ENCODE measurements at places on chromosomes 2 and 18. TPM values are rescaled to one million over a fixed set of nuclear protein-coding genes. Genes with fewer than 3 reads are reported as not detected.

GRCh38 chr2:196284866-196285557 lies 113.6 kb upstream of the STK17B start:
- DNase-seq, result no peak

- DNase-seq, result no peak
Measured at GRCh38 chr2:1976728-1977416, 232.6 kb upstream of the PXDN start.

GRCh38 chr18:26205318-26205717 lies 20.9 kb upstream of the TAF4B start:
- no peak for DNase-seq

DNA sequence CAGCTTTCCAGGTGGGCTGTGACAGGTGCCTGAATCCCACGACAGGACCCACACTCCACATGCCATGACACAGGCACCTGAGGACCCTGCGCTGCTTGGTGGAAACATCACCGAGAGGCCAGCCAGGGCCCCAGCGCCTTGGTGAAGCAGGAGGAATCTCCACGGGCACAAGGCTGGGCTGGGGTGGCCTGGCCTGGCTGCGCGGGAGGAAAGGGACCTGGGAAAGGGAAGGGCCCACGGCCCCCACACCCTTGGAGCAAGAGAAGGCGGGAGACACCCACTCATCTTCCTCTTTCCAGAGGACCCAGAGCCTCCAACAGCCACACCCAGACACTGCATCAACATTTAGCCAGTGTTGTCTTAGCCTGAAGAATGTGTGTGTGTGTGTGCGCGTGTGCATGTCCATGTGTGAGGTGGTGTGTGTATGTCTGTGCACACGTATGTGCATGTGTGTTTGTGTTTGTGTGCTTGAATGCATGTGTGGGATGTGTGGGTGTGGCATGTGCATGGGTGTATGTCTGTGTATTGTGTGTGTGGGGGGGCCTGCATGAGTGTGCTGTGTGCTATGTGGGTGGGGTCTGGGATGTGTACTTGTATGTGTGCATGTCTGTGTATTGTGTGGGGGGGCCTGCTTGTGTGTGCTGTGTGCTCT lies 6.3 kb upstream of the OTOS start:
- no peak for DNase-seq

- DNase-seq, result no peak
Measured at GRCh38 chr18:72407048-72407447, 137.1 kb downstream of the CBLN2 start.

- no peak for DNase-seq
Measured at GRCh38 chr2:111053825-111054515, 66.7 kb upstream of the BCL2L11 start.

- no peak for DNase-seq
Measured at GRCh38 chr2:145741636-145742035, 1221.7 kb upstream of the ZEB2 start.

- peak; percentile 40 for DNase-seq
Measured at GRCh38 chr18:23662309-23663263, at the start of gene ANKRD29. Gene ANKRD29, minus strand, starts transcription at chr18:23662911. Its CDS starts 181 bp downstream, at chr18:23662730.

- no peak for DNase-seq
Measured at GRCh38 chr18:37253394-37254235, 312.0 kb downstream of the CELF4 start.

GRCh38 chr2:198534756-198535155 lies 730.4 kb downstream of the PLCL1 start:
- DNase-seq, result no peak

DNA sequence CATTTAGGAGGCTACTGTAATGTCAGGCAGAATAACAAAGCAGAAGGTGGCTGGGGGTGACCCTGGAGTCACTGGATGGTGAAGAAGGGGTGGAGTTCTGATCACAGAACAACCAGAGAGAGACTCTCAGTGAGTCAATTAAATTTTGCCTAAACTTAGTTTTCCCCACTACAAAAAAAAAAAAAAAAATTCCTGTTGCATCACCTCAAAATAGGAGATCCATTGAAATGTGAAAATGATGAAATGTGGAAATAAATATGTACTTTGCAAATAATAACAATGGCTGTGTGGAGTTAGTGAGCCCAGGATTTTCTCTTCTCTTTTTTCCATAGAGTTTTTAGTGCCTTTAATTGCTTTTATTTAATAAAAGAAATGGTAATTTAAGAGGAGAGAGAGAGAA lies 165.5 kb downstream of the GFPT1 start:
- no peak for DNase-seq

DNA sequence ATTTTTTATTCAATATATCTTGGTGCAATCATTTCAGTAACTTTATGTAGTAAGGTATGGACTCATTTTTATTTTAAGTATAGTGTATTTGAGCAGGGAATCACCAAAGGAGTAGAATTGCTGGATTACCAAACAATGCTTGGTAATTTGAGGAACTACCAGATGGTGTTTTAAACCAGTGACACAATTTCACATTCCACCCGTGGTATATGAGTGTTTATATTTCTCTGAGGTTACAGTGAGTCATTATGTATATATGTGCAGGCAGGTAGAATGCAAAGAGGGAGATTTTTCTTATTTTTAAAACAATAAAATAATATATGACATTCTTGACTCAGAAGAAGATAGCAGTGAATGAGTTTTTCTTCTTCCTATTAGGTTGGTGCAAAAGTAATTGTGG lies 596.9 kb downstream of the DCC start:
- no peak for DNase-seq

DNA sequence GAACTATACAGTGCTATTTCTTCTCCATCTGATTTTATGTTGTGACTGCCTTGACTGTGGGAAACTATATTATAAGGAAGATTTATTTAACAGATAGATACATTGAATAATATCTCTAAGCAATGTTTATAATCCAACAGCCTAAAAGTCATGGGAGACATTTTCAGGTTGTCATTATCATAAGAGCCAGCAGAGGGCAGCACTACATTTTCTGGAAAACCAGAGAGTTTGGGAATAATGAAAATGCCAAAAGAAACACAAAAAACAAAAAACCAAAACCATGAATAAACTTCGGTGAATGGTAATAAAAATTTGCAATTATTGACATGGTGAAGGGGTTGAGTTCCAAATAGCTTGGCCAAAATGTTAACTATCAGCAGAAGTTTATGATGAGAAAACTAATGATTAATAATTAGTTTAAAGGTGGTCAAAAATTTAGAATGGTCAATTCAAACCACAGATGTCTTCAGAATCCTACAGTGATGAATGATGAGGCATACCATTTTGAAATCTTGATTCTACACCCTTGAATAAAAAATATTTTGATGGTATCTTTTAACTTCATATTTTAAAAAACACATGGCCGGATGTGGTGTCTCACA lies 4.7 kb downstream of the EEF1B2 start:
- no peak for DNase-seq

GRCh38 chr2:28951910-28952835 lies 28.9 kb upstream of the TOGARAM2 start:
- no peak for DNase-seq

DNA sequence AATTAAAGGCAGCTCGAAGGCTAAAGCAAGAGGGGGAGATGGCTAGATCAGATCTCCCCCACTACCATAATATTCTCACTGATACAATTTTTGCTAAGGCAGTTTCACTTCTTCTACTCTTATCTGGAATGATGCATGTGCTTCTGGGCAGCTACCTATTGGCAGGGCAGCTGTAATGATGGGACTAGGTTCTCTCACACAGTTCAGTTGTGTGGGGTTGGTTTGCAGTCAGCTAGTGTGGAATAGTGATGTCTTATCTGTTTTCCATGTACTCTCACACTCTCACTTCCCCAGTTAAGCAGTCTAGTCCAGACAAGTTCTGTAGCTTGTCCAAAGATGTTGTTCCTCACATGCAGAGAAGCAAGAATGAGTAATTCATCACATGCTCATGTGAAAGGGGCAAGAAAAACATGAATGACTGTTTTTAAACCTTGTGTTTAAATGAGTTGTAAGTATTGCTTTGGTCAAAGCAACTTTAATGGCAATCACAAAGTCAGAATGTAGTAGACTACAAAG lies 836.1 kb downstream of the CBLN2 start:
- no peak for DNase-seq

- DNase-seq, result no peak
Measured at GRCh38 chr2:33488178-33488690, 11.8 kb downstream of the RASGRP3 start.

DNA sequence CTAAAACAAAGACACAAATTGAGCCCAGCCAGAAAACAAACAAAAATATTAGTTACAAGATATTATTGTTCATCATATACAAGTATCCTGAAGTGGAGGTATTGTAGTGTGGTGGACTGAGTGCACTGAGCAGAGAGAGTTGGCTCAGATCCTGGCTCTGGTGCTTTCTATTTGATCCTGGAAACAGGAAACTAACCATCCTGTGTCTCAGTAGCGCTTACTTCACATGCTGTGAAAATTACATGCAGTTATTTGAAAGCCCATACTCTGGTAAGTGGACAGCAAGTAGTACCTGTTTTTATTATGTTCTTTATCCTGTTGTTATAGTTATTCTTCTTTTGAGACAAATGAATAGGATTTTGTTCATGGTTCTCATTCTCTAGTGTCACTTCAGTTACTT lies 84.3 kb upstream of the CRIM1 start:
- no peak for DNase-seq

- DNase-seq, result no peak
Measured at GRCh38 chr2:44237221-44237620, 38.1 kb upstream of the SLC3A1 start.

DNA sequence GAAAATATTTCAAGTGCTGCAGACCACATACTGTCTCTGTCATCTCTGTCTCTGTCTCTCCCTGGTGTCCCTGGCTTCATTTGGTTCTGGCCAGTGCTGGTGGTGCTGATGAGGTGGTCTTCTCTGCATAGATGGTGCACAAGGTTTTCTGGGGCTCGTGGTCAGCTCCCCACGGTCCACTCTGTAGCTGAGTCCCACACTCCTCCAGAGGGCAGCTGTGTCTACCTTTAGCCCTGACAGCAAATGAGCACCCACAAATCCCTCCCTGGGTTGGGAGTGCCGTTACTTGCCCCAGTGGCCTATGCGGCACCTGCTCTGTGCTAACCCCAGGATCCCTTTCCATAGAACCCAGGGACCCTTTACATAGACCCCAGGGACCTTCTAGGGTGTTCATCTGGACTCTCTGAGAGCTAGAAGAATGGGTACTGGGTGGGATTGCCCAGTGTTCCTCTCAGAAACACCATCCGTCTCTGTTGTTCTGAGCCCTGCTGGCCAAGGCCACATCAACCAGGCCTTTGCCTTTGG lies 129.3 kb downstream of the CAPN13 start:
- DNase-seq, result peak; percentile 13

DNA sequence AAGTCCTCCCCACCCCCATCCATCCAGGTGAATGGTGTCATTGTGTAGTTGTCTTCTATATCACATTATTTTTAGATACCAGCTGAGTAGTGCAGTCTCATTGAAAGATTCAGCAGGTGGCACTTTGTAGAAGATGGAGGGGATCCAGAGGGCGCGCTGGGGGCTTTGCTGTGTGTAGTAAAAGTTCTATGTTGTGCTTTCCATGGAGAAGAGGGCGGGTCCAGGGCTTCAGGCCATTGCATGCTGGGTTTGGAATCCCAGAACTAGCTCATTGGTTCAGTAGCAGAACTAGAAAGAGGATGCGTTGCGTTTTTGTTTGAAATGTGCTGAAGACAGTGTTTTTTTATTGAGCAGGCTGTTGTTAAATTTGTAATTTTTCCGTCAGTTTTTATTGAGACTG lies 120.0 kb downstream of the MAP4K4 start:
- no peak for DNase-seq

- peak; percentile 23 for DNase-seq
Measured at GRCh38 chr2:42987112-42987922, 194.9 kb upstream of the HAAO start.

DNA sequence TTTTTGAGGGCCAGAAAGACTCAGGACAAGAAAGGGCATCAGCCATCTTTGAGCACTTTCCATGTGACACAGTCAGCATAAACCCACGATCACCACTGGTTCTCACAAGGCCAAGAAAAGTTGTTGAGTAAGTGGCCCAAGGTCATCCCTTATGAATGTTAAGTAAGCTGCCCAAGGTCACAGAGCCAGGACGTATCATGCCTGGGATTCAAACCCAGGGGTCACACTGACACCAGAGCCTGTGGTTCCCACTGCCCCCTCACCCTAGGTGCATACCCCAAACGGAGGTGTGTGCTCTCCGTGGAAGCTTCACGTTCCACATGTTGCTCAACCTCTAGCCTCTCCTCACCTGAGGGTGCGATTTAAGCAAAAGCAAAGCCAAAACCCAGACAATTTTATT lies 2.3 kb upstream of the CTIF start:
- no peak for DNase-seq

- DNase-seq, result no peak
Measured at GRCh38 chr2:71282493-71282892, 49.1 kb upstream of the ZNF638 start.

- DNase-seq, result no peak
Measured at GRCh38 chr2:42339191-42339912, 21.7 kb downstream of the COX7A2L start.

- DNase-seq, result no peak
Measured at GRCh38 chr2:128323555-128323931, 4.9 kb upstream of the HS6ST1 start.

GRCh38 chr18:58454406-58455061 lies 174.4 kb downstream of the ALPK2 start:
- DNase-seq, result no peak

- no peak for DNase-seq
Measured at GRCh38 chr2:18506883-18507509, 53.5 kb downstream of the RDH14 start.

DNA sequence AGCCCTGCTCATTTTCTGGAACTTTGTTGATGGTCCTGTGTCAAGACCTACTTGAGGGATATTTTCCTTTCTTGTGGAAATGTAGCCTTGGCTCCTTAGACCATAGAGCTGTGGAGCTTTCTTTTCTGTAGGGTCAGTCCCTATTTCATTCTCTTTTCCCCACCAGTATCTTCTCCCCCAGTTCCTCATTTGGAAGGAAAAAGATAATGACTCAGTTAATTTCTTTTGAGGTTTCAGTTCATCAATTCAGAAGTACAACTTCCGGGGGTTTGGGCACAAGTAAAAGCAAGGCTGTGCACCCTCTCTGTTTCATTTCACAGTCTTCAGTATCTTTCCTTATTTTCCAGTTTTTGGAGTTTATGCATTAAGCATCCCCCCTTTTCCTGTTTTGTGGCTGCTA lies 70.7 kb downstream of the CDC42EP3 start:
- no peak for DNase-seq

DNA sequence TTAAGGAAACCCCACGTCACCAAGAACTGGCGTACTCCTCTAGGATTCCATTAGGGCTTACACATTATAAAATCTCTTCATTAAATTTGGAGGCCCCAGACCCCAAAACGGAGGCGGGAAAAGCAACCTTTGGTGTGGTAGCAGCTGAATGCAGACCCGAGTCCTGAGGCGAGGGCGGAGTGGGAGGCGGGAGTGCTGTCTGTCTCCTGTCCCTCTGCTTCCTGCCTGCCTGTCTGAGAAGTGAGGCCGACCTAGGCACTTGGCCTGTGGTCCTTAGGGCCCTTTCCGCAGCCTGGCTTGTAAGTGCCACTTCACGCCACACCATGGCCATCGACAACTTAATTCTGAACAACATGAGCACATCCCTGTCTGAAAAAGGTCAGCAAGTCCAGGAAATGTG lies 102.1 kb downstream of the RTN4 start:
- no peak for DNase-seq

The LINC00305 gene
- not detected for total RNA-seq

The ASPRV1 gene
- 0.30 TPM for total RNA-seq

The EVX2 gene
- total RNA-seq, result not detected

The CBLN2 gene
- total RNA-seq, result not detected

The COL6A3 gene
- 0.57 TPM for total RNA-seq

The KCNG3 gene
- total RNA-seq, result 2.1 TPM

The SOS1 gene
- total RNA-seq, result 34.7 TPM

The MGAT4A gene
- 12.2 TPM for total RNA-seq

The FOXD4L1 gene
- 0.43 TPM for total RNA-seq
